Activated T-cell treated with anti-CD3 and anti-CD28 coated beads, Interleukin-2, amount 50 U/mL, for 48 hours (primary cell): ENCODE measurements at places on chromosomes 13 and 19.

GRCh38 chr13:43431290-43431716, 355.5 kb downstream of the ENOX1 start:
- no peak for DNase-seq

DNA sequence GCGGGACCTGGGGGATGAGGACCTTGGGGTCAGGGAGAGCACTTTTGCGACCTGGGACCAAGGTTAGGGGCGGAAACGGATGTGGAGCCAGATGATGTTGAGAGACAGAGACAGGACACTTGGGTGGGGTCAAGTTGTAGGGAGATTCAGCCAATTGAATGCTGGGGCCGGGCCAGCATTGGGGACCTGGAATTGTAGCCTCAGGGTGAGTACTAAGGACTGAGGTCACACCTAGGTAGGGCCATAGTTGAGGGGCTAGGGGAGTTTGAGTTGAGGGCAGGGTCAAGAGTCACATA, 1.2 kb downstream of the ALKBH7 start:
- no peak for DNase-seq

DNA sequence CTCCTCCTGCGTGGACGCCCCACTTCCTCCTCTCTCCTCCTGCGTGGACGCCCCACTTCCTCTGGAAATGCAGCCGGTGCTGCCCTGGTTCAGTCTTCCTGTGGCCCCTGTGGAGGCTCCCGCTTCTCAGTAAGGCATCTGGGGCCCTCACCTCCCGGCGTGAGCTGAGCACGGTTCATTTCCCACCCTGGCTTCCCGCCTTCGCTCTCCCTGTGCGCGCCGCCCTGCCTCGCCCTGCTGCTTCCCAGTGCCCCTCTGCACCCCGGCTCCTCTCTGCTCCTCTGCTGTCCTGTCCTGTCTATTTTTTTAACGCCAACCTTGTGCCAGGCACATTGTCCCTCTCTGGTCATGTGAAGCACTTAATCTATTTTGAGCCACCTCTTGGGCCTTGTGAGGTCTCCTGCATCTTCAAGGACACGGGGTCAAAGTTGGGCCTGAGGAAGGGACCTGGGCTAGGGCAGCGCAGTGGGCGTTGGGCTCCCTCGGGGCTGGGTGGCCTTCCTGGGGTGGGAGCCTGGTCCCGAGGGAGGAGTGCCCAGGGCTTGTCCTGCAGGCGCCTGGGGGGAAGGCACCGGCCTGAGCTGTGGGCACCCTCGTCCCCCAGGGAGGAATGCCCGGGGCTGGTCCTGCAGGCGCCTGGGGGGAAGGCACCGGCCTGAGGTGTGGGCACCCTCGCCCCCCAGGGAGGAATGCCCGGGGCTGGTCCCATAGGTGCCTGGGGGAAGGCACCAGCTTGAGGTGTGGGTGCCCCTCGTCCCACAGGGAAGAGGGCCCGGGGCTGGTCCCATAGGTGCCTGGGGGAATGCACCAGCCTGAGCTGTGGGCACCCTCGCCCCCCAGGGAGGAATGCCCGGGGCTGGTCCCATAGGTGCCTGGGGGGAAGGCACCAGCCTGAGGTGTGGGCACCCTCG, 13.0 kb downstream of the HCN2 start:
- DNase-seq, result no peak

- DNase-seq, result no peak
These were observed 1615.4 kb downstream of the EFNB2 start for GRCh38 chr13:104920091-104920490.
